Foreskin fibroblast (primary cell): ENCODE measurements at places on chromosomes 13 and 19.

GRCh38 chr19:1070576-1070930 lies 3.6 kb downstream of the ARHGAP45 start:
- peak; percentile 43 for DNase-seq

DNA sequence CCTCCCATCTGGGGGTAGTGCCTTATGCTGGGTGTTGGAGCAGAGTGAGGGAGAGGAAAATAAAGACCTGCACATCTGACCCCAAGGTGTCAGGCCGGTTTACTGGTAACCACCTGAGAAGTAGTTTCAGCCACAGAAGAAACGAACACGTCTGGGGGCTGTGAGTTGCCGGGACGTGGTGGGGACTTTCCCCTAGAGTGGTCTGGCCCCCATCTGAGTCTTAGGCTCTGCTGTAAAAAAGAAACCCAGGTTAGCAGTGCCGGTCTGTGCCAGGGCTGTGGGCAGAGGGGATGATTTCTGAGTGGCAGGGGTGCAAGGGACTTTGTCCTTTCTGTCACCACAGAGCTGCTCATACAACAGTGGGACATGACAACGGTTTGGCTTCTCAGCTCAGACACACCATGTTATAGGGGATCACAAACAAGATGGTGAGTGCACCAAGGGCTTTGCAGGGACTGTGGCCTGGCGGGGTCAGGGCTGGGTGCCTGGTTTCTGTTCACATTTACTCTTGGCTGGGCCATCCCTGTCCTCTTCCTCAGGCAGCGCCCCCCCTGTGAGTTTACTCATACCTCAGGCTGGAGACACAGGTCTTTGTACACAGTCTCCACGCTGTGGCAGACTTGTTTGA lies 9.0 kb downstream of the GCDH start:
- DNase-seq = no peak

GRCh38 chr19:19524053-19524452 lies 4.7 kb upstream of the YJEFN3 start:
- no peak for DNase-seq

DNA sequence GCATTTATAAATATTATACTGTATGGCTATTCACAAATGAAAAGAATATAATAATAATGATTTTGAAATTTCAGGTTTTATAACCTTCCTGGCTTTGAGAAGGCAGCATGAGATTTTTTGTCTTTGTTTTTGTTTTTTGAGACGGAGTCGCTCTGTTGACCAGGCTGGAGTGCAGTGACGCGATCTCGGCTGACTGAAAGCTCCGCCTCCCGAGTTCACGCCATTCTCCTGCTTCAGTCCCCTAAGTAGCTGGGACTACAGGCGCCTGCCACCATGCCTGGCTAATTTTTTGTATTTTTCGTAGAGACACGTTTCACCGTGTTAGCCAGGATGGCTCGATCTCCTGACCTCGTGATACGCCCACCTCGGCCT lies 64.1 kb downstream of the ZNF429 start:
- DNase-seq = no peak

DNA sequence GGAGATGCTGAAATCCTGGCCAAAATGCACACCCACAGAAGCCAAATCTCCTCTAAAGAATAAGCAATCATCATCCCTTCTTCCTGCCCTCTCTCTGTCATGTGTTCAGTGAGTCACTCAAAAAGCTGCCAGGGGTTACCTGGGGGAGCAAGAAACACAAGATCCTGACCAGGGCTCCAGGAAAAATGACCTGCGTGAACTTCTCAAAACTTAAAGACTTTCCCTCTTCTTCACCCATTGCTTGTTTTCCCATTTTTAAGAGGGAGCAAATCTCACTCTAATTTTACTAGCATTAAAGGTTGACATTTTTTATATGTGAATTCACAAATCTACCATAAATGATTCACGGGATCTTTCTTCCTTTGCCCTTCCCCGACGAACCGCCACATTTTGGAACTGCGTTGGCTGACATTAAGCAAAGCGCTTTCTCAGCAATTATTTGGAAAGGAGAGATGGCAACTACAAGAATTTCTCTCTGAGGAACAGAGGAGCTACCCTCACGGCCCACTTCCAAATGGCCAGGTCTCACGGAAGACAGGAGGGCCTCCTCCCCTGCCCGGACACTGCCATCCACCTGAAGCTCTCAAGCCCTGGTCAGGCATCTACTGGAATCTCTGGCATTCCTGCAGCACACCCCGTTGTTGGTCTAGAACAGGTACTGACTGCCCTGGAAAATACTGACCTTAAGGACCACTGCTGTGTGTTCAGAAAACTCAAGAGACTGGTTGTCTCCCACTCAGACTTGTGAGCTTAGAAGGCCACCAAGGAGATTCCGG lies 14.2 kb downstream of the TSHZ3 start:
- DNase-seq = no peak

GRCh38 chr13:98890186-98890585 lies 87.7 kb downstream of the DOCK9 start:
- peak; percentile 80 for DNase-seq

GRCh38 chr19:1410136-1410786 lies 2.9 kb downstream of the DAZAP1 start:
- peak; percentile 47 for DNase-seq

DNA sequence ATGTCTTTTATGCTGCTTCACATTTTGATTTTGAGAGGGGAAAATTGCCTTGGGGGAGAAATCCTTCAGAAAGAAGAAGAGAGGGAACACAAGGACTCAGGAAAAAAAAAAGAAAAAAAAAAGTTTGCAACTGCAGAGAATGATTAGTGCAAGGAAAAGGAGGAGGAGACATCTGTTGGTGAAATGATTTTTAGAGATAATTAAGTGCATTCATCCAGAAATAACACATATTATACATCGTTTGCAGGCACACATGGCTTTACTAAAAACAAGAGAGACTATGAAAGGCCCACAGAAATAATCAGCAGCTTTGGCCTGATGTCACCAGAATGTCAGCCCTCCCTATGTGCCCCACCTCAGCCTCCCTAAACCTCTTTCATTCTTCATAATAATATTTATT lies 1058.2 kb downstream of the PCDH9 start:
- DNase-seq = no peak
